ENCODE measurements at places on chromosomes 12 and 14.

DNA sequence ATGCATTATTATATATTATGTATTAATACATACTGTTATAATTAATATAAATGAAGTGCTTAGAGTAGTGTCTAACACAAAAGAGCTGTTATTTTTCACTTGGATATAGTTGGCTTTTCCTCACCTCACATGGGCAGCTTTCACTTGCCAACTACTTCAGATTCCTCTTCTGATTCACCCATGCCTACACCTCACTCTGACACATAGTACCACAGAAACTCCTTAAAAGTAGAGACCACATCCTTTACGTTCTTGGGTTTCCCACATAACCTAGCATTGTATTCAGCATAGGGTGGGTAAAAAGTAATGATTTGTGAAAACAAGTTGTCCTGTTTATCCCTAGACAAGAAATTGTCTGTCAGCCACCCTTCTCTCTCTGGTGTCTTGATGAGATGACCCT, 61.0 kb downstream of the DIO2 start:
- no peak for DNase-seq

- DNase-seq, result no peak
Measured at GRCh38 chr14:68877993-68878575, 85.2 kb upstream of the ZFP36L1 start.

GRCh38 chr14:78340250-78340649, 170.1 kb downstream of the NRXN3 start:
- no peak for DNase-seq

GRCh38 chr14:71400871-71401321, 493.6 kb downstream of the PCNX1 start:
- peak; percentile 13 for DNase-seq

- no peak for DNase-seq
Measured at GRCh38 chr12:115452751-115453281, 768.8 kb upstream of the TBX3 start.

GRCh38 chr14:59595071-59595470, 18.5 kb upstream of the CCDC175 start:
- DNase-seq, result no peak

DNA sequence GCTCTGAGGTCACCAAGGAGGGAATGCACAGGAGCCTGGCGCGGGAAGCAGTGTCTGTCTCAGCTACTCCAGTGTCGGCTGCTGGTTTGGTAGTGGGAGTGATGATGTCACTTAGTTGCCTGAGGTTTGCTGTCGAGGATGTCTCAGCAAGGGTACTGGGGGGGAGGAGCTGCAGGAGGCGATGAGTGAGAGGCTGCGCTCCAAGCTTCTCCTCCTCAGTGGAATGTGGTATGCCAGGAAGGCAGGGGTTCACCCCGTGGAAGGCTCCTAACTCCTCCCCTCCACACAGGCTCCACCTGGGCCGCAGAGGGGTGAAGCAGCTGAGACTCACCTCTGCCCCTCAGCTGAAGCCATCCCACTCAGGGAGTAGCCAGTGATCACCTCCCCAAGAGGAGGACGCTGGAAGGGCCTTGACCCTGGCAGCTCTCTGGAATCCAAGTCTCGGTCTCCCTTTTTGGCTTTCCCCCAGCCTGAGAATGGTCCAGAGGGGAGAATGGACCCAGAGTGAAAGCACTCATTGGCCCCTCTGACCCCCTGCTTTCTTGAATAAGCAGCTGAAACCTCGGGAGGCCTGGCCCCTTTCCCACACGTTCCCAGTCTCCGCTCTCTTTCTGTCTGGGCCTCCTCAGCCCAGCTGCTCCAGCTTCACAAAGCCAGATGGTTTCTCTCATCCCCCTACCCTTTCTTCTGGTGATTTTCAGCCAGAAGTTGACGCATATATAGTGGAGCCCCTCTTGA, 178.9 kb upstream of the FKBP4 start:
- no peak for DNase-seq

DNA sequence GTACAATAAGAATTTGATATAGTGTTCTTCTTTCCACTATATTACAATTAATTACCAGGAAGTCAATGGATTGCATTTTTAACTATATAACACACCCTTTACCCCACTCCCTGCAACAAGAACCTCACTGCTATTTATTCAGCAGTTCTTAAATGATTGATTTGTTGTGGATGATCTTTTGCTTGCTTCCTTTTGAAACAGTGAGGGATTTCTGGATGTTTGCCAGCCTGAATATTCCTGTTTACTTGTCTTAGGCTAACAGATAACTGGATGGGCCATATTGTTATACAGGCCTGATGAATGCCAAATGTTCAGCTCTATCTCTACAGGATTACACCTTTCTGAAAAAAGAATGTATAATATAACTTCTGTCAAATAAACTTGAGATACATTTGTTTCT, 497.6 kb downstream of the APAF1 start:
- DNase-seq, result no peak

DNA sequence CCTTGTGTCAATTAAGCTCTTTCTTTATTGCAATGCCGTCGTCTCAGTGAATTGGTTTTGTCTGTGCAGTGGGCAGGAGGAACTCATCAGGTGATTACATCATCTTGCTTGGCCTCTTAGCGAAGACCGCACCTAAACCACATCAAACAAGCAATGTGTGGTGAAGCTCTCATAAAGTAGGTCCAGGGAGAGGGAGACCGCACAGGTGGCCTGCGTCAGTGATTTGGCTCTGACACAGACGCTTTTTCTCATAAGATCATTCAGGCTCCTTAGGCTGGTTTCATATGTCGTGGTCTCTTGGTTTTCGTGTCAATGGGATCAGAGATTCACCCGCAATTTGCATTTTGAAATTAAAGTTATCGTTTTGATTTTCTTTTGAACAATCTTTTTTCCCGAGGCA, 6.7 kb upstream of the TESC start:
- DNase-seq, result no peak

DNA sequence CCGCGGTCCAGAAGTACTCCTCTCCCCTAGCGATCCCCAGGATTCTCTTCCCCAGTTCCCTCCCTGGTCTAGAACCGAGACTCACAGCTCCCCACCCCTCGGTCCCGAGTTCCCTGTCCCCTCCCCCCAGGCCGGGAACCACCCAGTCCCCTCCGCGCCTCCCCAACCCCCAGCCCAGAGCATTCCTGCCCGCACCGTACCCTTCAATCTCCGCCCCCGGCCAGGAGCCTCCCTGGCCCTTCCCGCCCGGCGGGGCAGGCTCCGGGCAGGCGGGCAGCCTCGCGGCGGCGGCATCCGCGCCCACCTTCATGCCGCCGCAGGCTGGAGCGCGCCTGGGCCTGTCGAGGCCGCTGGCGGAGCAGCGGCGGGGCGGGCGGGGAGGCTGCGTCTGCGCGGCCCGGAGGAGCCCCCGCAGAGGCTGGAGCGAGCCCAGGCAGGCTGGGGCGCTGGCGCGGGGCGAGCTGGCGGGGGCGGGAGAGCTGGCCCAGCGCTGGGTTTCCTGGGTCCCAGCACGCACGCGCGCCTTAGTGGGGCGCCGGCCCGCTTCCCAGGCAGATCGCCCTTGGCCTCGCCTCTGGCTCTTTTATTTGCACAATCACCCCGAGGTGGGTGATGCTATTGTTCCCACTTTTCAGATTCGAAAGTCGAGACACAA, 22.2 kb upstream of the GPR132 start:
- DNase-seq, result peak; percentile 92

DNA sequence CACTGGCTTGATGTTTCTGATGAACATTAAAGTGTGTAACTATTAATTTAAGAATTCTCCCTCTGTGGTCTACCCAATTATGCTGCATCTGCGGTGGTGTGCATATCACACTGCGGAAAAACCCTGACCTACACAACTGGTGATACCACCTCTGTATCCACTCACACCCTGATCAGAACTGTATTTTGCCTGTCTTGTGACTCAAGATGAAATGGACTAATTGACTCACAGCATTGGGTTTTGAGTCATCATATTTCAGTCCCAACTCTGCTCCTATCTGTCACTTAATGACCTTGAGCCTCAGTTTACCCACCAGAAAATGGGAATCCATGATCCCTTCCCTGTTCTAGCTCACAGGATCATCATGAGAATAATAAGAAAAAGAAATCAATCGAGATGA, 65.6 kb downstream of the NUAK1 start:
- no peak for DNase-seq

DNA sequence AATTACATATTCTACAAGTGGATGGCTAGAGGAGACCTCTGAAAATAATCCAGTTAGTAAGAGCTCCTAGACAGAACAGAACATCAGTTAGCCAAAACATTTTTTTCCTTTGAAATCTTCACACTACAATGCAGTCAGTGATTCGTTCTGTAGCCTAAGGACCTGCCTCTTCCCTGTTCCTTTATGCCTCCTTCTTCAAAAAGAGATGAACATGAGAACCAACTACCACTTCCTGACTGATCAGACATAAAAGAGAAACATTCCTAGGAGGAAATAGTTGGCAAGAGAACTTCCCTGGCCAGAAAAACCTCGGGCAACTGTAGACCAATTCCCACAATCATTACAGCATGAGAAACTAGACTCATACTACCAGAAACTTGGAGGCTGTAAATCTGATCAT, 29.4 kb downstream of the ITPR2 start:
- peak; percentile 51 for DNase-seq

DNA sequence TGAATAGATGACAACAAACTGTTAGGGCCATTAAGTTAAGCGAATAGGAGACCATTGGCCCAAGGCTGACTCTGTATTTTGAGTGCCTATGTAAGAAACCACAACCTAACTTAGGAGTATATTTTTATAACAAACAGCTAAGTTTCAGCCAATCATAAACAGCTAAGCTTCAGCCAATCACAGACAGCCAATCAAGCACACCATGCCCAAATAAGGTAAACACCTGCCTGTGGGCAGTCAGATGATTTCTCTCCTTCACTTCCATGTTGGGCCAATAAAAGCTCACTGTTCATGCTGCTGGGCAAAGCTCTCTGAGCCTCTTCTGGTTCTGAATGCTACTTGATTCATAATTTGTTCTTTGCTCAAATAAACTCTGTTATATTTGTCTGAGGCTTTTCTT, 344.6 kb downstream of the BTG1 start:
- DNase-seq, result no peak

DNA sequence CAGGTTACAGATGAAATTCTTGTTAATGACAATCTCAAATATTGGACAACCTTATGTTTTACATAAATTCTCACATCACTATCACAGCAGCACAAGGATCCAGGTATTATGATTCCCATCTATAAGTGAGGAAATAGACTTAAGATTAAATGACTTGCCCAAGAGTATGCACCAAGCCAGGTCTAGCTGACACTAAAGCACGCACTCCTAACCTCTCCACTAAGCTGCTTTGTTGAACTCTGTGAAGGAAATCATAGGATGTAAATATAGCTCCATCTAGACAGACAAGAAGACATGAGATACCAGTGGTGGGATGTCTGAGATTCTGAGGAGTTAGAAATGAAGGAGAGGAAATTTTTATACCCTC, 87.9 kb downstream of the PHLDA1 start:
- DNase-seq, result no peak

GRCh38 chr12:19171731-19172130, 42.2 kb downstream of the PLEKHA5 start:
- DNase-seq, result no peak

DNA sequence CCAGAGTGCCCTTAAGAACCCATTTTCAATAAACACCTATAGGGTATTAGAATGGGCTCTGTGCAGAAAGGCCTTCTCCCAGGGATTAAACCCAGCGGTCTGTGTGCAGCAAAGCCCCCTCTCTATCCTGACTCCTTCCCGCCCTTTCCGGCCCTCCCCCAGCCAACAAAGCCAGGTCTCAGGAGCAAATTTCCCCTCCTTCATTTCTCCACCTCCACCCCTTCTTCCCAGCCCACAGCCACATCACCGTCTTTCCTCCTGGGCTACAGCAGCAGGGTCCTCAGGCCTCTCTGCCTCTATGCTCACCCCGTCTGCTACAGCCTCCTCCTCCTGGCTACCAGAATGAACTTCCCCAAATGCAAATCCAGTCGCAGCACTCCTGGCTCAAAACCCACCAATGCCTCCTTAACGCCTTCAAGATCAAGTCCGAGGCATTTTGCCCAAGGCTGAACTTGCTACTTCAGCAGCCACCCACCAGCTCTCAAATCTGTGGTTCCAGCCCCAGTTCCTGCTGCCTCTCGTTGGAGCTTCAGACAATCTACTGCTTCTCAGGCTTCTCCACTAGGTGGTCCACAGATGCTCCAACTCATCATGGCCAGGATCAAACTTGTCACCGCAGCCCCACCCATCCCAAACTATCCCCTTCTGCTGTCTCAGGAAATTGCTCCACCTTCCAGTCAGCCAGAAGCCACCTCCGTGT, 134.8 kb downstream of the BCL11B start:
- DNase-seq, result no peak

GRCh38 chr12:38872561-38872960, 32.8 kb downstream of the CPNE8 start:
- DNase-seq, result no peak

DNA sequence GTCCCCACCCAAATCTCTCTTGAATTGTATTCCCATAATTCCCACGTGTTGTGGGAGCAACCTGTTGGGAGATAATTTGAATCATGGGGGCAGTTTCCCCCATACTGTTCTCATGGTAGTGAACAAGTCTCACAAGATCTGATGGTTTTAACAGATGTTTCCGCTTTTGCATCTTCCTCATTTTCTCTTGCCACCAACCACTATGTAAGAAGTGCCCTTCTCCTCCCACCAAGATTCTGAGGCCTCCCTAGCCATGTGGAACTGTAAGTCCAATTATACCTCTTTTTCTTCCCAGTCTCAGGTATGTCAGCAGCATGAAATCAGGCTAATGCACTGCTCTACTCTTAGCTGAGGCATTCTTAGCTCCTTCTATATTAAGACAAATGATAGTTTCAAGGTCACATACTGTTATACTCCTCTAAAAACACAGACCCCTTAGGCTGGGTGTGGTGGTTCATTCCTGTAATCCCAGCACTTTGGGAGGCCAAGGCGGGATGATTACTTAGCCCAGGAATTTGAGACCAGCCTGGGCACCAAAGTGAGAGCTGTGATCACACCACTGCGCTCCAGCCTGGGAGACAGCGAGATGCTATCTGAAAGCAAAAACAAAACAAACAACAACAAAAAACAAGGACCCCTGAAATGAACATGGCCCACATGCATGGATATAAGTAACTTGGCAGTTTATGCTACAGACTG, 3.6 kb downstream of the SCAF11 start:
- DNase-seq, result no peak

DNA sequence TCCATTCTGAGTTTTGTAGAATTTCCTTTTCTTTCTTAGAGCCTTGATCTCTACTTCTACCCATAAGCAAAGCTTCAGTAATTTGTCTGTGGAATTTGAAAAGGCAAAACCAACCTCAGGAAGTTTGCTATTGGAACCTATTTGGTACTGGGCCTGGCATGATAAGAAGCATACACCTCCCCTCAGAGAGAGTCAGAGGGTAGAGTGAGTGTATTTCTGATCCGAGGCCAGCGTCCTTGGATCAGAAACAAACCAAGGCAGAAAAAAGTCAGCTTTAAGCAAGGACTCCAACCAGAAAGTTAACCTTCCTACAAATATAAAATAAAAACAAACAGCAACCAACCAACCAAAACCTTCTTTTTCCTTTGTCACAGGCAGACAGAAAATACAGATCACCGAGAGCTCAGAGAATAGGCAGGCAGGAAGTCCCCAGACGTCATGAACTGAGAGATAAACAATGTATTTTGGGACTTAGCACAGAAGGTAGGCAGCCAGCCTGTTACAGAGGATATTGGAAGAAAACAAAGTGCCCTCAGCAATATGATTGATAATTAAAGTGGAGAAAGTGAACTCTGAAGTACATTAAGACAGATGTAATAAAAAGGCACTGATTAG, 141.5 kb downstream of the NEDD1 start:
- DNase-seq, result no peak

- DNase-seq, result peak; percentile 68
Measured at GRCh38 chr14:23183479-23183878, at the start of gene SLC7A8. TSS of gene SLC7A8 (minus strand) at chr14:23183660. CDS start at chr14:23182914, 746 bp downstream.
